Left cardiac atrium (tissue), 4 donors: ENCODE measurements at places on chromosomes 3 and 15. TPM values are rescaled to one million over a fixed set of nuclear protein-coding genes. Genes with fewer than 3 reads are reported as not detected.

GRCh38 chr15:66124651-66125050 lies 128.9 kb downstream of the MEGF11 start:
- DNase-seq: no peak

DNA sequence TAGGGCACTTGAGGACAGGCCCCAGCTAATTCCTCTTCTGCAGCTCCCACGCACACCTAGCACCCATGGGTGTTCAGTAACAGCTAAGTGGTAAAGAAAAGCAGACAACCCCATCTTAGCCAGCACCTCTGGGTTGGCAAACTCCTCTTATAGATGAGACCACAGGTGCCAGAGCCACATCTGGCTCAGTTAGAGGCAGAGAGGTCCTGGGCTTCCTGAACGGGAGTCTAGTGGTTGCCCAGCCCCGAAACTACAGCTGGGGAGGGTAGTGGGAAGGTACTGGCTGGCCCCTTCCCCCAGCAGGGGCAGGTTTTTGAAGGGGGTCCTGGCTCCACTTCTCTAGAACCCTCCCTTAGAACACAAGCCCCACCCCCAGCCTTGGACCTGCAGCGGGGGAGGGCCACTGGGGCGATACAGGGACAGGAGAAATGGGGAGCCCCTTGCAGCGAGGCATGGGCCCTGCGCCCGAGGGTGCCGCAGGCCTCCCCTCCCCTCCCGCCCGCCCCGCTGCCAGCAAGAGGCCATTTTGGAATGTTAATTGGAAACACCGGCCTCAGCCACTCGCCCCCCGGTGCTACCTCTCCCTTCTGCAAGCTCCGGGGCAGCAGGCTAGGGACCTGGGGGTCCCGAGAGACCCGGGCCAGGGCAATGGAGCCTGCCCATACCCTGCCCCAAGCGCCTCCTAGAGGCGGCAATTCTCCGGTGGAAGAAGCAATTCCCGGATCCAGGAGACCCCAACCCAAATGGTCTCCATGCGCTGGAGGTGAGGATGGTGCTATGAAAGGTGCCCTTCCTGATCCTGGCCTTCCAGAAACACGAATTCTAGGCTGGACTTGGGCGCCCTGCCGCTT lies 1.5 kb downstream of the DUSP7 start:
- no peak for DNase-seq

DNA sequence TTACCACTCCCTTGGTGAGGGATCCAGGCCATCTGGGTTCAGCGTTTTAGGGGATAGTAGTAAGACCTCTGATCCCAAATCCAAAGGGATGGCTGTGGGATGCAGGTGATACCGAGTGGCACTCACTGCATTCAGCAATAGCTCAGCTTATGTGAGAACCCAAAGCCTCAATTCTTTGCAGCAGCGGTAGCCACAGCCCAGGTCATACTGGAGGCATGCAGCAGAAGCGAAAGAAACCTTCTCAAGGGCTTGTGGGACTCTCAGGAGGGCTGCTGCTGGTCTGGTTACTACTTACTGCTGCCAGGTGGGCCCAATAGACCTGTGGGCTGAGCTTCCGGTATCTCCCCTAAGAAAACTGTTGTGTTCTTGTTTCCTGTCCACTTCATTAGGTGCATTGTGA lies 38.0 kb downstream of the CHCHD6 start:
- no peak for DNase-seq

DNA sequence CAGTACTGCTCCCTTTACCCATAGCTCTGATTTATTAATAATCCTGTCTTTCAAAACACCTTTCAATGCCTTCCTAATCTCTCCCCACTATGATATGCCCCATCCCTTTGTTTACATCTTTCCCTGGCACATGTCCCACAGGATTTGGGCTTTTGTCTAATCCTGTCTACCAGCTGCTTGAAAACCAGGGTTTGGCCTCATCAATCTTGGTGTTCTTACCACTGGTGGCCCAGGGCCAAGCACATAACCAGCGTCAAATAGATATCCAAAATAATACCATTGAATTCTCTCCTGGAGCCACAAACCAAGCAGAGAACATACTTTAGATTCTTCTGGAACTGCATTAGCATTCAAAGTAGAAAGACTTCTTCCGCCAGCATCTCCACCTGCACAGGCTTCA lies 104.8 kb upstream of the PPP2R3A start:
- no peak for DNase-seq

GRCh38 chr15:62287066-62287857 lies 122.2 kb upstream of the C2CD4B start:
- no peak for DNase-seq

DNA sequence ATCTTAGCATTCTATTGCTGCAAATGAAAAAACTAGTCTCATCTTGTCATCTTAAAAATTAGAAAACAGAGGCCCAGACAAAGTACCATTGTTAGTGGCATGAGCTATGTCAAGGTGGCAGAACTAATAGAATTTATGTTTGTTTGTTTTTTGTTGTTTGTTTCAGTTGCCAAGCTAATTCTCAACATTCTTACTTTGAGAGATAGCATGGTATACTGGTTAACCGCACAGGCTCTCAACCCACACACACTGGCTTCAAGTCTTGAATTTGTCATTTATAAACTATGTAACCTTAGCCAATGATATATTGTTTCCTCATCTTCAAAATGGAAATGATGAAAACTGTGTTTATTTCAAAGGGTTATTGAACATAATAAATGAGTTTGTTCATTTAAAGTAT lies 367.6 kb upstream of the PLSCR5 start:
- DNase-seq: no peak

- DNase-seq: no peak
Measured at GRCh38 chr3:169150343-169150742, 513.2 kb downstream of the MECOM start.

GRCh38 chr3:124520970-124521369 lies 209.3 kb upstream of the UMPS start:
- DNase-seq: no peak

The FILIP1L gene
- 86.6 TPM for total RNA-seq

The FAIM gene
- 8.0 TPM for total RNA-seq

- peak; percentile 41 for DNase-seq
Measured at GRCh38 chr3:20023623-20024405, 11.8 kb upstream of the PP2D1 start.

The LRRC31 gene
- not detected for total RNA-seq

DNA sequence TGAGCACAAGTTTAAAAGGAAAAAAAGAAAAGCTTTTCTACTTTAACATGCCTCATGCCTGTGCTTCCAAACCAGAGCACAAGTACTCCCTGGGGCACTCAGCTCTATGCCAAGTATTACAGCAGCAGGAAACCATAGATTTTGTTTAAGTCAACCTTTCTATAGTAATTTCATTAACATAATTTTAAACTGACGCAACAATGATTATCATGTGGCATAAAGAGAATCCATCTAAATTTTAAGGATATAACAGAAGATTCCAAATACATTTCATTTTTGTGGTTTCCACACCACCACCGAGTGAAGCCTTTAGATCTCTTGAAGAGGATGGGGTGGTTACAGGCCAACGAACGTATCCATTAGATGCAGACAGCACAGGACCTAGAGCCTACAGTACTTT lies 112.1 kb downstream of the TNIK start:
- DNase-seq: no peak

- no peak for DNase-seq
Measured at GRCh38 chr3:32313723-32314473, 75.4 kb downstream of the CMTM8 start.

DNA sequence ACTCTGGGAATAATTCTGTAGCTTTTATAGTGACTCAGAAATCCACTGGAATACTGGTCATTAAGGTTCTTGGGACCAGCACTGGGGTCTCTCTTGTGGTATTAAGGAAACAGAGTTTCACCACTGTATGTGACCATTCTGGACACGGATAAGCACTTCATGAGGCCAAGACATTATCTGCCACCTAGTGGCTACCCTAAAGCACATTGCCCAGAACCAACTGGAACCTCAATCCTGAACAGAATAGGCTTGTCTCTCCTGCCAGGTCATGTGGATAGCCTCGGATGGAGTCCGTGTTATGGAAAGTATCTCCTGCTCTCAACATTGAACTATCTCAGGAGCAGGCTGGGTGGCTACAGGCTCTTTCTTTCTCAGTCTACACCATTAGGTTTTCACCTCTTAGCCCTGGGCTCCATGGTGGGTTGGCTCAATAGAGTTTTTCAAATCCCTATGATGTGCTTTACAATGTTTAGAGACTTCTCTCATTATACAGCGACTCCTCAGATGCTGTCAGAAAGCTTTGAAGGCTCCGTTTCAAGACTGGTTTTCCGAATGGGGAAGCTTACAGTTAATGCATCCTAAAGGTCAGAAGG lies 167.6 kb upstream of the ST8SIA2 start:
- no peak for DNase-seq

DNA sequence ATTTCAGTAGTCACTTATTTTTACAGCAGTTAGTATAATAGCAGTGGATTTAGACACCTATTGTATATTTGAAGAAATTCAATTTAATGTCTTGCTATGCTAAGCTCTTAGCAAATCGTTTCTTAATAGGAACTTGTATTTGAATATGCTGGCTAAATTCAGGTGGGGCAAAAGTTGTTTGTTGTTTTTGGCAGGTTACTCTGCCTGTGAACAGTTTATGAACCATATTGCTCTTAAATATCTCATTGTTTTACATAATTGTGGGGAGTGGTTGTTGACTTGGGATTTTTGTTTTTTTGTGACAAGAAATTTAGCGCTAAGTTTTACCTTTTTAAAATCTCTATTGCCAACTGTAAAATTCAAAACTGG lies 43.4 kb downstream of the NR2C2 start:
- no peak for DNase-seq

- no peak for DNase-seq
Measured at GRCh38 chr3:100029689-100030088, 84.6 kb downstream of the FILIP1L start.

The HGD gene
- total RNA-seq: 1.5 TPM

DNA sequence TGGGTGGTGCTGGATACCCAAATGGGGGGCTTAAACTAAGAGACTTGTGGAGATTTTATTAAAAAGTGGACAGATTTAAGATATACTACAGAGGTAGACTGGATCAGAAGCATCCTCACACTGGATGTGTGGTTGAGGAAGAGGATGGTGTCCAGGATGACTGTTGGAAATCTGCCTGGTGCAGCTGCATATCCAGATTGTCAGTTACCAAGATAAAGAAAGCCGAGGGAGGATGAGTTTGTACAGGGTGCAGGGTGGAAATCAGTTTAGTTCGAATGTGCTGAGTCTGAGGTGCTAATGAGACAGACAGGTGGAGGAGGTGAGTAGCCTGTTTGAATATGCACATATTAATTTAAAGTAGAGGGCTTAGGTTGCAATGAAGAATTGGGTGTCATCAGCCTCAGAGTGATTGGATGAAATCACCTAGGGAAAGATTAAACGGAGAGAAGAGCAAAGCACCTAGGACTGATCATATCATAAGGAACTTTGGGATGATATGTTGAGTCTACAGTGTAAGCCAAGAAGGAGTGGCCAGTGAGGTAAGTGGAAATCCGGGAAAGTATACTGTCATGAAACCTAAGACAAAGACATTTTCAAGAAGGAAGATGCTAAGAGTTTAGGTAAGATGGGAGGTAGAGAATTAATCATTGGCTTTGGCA lies 74.1 kb upstream of the GOLGA8B start:
- no peak for DNase-seq

DNA sequence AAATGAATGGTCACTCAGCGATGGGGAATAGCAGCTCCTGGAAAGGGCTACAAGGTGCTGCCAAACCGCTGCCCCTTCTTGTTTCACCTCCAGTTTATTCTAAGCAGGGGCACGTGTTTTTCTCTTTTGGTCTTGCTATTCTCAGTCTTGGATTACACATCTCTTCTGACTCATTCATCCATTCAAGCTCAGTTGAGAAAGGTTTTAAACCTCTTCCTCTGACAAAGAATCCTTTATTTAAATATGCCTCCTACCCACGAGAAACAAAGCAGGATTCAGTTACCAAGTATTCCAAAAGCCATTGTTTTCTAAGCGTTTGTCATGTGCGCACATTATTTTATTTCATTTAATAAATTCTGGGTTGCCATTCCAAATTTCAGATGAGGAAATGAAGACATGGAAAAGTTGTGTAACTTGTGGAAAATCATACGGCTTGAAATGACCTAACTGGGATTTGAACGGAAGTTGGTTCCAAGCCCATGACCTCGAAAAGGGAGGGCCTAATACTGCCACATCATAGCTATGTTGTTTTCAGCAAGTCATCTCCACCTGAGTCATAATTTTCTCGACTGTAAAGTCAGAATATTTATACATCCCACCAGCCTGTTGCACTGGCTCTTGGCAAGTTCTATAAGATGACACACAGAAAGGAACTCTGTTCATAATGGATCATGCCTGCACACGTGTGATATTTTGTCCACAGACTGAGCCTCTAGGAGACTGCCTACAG lies 292.0 kb upstream of the SLCO3A1 start:
- DNase-seq: peak; percentile 29

The HTR3E gene
- total RNA-seq: not detected

- DNase-seq: no peak
Measured at GRCh38 chr15:25090073-25090733, 135.4 kb downstream of the SNRPN start.

- no peak for DNase-seq
Measured at GRCh38 chr3:113128386-113129015, 82.9 kb upstream of the BOC start.

- no peak for DNase-seq
Measured at GRCh38 chr3:40313975-40314860, 4.7 kb downstream of the EIF1B start.

DNA sequence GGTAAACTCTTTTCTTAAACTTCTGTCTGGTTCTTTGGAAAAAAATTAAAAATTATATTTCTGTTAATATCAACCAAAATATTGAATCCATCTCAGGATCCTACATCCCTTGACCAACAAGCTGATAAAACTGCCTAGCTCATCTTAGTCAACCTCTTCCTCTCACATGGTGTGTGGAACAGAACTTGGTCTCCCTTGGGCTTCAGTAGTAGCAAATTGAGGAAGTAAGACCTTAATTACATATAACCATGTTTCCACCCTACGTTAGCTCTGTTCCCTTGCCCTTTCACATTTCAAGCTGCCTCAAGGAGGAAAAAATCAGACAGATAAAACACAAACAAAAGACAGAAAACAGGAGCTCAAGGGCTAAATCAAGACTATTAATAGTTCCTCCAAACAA lies 116.4 kb downstream of the GREM1 start:
- no peak for DNase-seq

DNA sequence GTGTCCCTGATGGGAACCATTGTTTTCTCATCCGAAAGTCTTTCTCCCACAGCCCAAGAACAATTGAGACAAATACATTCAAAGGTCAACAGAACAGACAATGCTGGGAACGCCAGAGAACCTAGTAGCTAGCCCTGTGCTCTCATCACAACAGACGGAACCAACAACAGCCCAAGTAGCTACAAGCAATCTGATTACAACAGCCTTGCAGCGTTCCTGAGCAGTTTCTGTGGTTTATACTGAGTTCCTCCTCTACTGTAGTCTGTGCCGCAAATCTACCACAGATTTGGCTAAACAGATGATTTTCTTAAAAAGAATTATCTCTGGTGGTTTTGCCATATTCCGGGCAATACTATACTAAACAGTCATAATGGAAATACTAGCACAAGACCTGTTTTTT lies 435.6 kb downstream of the MECOM start:
- DNase-seq: peak; percentile 24
